Neural progenitor cell (in vitro differentiated cells): ENCODE measurements at places on chromosomes 1 and 21.

- DNase-seq, result no peak
Observed at GRCh38 chr1:35847935-35848565, 35.0 kb upstream of the AGO1 start.

GRCh38 chr1:55679971-55680370 lies 464.8 kb upstream of the USP24 start:
- no peak for DNase-seq

DNA sequence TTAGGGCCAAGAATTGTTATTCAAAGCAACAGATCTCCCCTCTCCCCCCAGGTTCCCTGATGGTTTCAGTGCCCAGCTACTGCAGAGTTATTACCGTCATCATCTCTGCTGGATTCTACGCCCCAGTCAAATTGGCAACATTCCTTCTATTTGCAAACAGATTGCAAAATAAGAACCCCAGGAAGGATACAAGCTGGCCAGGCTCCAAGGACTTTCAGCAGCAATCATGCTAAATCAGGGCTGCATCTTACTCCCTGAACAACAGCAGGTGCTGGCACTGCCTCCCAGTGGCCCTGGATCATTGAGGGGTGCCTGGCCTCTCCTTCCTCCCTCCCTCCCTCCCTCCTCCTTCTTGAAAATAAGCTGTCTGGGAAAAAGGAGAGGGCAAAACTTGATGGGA lies 521.6 kb upstream of the BEND5 start:
- no peak for DNase-seq

DNA sequence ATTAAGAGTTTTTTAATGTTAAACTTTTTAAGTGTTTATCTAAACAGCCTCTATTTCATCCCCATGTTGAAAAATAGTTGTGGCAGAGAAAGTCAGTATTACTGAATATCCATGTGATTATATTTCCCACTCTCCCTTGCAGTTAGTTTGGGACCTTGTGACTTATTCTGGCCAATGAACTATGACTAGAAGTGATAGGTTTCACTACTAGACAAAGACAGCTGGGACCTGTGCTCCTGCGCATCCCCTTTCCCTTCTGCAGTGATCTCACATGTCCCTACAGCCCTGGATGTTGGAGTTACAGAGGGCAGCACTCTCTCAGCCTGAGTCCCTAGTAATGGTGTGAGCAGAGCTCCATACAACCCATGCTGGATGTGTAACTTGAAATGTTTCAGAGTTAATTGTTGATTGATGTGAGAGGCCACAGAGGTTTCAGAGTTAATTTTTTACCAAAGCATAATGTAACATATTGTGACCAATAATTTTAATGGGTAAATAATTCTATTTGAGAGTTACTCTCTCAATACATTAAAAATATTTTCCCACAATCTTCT lies 18.7 kb upstream of the SAMD13 start:
- no peak for DNase-seq

DNA sequence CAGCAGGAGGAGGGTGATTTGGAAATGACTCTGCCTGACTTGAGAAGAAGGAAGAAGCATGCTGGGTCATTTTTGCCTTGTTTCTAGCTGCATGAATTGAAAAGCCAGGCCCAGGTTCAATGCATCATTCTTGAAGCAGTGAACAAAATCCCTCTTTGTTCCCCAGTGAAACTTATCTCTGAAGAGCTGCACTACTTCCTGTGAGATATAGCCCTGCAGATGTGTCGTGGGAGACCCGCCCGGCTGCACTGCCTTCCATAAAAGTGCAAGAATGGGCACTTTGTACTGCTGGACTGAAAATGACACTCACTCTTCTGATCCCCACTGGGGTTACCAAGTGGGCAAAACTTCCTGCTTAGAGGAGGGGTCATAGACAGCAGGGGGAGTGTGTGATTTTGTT lies 249.2 kb upstream of the NFIA start:
- DNase-seq, result no peak

DNA sequence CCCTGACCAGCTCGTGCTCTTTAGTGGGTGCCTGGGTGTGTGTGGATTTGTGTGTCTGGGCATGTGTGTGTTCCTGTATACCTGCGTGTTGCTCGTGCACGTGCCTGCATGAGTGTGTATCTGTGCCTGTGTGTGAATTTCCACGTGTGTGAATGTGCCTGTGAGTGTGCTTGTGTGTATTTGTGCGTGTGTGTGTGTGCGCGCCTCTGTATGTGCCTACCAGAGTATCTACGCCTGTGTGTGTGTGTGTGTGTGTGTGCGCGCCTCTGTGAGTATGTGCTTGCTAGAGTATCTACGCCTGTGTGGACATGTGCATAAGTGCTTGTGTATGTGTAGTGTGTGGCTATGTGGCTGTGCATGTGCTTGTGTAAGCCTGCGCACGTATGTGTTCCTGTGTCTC lies 691 bp upstream of the SELENBP1 start:
- no peak for DNase-seq

GRCh38 chr1:107648071-107648470 lies 316.9 kb downstream of the VAV3 start:
- no peak for DNase-seq

DNA sequence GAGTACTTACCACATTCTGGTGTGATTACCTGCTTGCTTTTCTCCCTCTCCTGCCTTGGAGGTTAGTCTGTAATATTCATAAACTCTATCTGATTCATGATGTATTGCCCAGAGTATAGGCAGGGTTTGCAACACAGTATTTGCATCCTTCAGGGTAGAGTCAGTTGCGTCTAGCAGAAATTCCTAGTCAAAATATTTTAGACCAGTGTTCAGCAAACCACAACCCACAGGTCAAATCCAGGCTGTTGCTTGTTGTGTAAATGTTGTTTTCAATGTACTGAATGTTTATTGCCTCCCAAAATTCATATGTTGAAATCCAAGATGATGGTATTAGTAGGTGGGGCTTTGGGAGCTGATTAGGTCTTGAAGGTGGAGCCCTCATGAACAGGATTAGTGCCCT lies 82.9 kb downstream of the NGF start:
- DNase-seq, result no peak

GRCh38 chr1:31567956-31568570 lies 8.3 kb upstream of the TINAGL1 start:
- DNase-seq, result no peak

GRCh38 chr1:112788561-112788960 lies 73.4 kb upstream of the PPM1J start:
- no peak for DNase-seq

- no peak for DNase-seq
Observed at GRCh38 chr1:157189096-157189495, 50.9 kb upstream of the ETV3 start.

DNA sequence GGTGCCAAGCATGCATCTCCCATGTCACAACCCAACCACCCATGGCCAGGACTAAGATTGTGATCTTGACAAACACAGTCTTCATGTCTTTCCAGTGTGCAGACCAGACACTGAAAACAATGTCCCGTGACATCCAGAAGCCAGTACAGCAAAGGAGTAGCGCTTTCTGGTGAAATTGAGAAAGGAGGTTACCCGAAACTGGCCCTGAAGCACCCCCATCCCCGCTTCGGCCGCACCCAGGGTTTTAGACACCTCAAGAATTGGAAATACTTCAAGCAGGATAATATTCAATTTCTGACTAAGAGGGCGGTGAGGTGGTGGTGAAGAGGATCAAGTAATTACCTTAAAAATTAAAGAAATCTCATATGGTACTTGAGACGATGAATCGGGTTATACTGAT lies 10.6 kb upstream of the S100A8 start:
- no peak for DNase-seq

DNA sequence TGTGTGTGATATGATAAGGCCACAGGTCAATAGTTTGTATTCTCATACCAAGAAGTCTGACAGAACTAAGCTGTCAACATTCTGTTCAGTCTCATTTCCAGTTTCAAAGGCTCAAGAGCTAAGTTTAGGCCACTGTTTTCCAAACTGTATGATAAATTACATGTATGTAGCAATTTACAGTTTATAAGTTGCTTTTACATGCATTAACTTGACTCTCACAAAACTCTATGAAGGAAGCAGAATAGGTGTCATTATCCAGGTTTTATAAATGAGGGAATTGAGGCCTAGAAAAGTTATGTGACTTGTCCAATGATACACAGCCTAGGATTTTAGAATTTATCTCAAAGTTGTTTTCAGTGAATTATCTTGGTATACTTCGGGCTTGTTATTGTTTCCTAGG lies 23.4 kb downstream of the FMO5 start:
- DNase-seq, result no peak
